ENCODE measurements at places on chromosomes 13 and 19.

DNA sequence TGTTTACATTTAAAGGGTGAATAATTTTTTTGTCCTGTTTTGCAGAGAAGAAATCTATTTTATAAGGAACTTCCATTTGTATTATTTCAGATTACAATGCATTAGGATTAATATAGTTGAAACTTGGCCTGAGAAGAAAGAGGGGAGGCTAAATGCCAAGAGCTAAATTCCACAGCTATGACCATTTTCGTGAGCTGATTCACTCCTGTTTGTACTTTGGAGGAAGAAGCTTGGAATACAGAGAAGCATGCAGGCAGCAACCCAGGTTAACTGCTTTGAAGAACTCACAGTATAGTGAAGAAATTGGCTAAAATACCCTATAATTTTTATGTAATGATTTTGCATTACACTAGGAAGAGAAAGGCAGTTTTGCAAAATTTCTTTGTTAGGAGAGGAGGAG is 309.4 kb upstream of the KLF12 start:
- no peak for DNase-seq

- DNase-seq = no peak
Measured at GRCh38 chr13:110449219-110450015, 112.1 kb downstream of the RAB20 start.

DNA sequence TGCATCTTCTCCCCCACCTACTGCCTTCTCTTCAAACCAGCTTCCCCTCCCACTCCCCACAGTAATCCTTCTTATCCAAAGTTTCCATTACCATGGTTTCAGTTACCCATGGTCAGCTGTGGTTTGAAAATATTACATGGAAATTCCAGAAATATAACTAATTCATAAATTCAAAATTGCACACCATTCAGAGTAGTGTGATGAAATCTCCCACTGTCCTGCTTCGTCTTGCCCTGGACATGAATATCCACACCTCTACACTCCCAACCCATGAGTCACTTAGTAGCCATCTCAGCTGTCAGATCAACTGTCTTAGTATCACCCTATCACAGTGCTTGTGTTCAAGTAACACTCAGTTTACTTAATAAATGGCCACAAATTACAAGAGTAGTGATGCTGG is 3.8 kb upstream of the KCTD12 start:
- DNase-seq = no peak

DNA sequence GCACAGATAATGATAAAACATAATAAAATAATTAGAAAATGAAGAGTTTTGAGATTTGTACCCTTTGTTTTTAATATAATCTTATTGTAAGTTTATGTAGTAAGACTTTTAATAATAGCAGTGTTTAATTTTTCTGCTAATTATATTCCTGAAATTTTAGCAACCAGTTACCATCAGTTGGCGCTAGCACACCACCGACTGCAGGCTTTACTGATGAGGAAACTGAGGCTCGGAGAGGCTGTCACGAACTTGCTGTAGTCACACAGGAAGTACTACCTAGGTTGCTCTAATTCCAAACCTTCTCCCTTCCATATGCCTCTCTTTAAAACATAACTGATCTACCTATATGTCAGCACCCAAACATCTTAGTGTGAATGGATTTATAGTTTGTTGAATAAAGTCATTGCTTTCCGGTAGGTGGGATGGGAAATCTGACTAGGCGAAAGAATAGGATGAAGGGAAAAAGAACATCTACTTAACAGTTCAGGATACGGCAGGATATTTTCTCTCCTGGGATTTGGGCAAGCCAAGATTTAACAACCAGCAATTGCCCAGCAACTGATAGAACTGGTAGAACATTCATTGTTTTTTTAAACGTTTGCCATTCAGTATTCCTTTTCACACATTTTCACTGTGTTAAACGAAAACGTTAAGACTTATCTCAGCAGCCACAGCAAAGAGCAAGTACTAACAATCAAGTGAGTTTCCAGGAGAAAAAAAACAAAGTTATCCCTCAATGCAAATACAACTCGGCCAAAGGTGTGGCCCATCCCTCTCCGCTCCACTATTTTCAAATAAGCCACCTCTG is 822 bp upstream of the RFXAP start:
- peak; percentile 8 for DNase-seq

DNA sequence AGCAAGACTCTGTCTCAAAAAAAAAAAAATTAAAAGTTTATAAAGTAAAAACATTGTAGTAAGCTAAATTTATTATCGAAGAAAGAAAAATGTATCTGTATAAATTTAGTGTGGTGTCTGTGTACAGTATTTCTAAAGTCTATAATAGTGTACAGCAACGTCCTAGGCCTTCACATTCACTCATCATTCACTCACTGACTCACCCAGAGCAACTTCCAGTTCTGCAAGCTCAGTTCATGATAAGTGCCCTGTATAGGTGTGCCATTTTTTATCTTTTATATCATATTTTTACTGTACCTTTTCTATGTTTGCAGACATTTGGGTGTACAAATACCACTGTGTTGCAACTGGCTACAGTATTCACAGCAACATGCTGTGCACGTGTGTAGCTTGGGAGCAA is 118.1 kb downstream of the TNFRSF19 start:
- no peak for DNase-seq

DNA sequence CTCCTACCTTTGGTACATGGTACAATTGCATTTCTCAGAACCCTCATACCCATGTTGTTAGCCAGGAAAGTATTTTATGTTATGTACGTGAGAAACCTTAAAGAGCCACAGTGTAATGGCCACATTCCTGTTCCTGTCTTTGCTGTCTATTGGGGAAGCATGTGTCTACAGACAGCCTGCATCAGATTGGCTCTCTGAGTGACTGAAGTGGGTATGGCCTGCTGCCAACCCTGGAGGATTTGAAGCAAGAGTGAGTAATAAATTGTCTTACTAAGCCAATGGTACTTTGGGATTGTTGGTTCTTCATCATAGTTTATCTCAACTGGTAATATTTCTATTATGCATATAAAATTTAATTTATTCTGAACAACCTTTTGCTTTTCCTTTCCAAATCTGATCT is 574.1 kb downstream of the LMO7 start:
- no peak for DNase-seq

DNA sequence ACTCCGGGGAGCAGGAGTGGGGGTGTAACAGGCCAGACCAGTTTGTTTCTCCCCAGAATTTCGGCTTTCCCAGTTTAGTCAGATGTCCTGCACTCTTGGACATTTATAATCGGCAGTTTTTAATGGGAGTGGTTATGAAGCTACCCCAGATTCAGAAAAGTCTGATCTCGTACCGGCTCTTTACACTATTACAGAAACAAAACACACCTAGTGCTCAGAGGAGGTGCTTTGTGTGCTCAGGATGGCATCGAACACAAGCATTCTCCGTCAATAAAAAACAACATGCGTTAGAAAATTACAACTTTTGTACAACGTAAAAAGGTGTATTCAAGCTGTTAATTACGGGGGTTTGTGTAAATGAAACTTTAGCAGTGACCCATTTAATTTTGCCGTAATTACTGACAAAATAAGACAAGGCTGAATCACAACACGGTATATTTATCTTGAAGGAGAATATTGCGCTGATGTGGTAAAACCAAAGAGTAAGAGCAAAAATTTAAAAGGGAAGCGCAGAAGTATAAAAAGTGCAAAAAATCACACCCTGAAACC is 6.6 kb upstream of the SOX1 start:
- no peak for DNase-seq

- no peak for DNase-seq
Measured at GRCh38 chr13:75787249-75787928, 151.3 kb downstream of the LMO7 start.

DNA sequence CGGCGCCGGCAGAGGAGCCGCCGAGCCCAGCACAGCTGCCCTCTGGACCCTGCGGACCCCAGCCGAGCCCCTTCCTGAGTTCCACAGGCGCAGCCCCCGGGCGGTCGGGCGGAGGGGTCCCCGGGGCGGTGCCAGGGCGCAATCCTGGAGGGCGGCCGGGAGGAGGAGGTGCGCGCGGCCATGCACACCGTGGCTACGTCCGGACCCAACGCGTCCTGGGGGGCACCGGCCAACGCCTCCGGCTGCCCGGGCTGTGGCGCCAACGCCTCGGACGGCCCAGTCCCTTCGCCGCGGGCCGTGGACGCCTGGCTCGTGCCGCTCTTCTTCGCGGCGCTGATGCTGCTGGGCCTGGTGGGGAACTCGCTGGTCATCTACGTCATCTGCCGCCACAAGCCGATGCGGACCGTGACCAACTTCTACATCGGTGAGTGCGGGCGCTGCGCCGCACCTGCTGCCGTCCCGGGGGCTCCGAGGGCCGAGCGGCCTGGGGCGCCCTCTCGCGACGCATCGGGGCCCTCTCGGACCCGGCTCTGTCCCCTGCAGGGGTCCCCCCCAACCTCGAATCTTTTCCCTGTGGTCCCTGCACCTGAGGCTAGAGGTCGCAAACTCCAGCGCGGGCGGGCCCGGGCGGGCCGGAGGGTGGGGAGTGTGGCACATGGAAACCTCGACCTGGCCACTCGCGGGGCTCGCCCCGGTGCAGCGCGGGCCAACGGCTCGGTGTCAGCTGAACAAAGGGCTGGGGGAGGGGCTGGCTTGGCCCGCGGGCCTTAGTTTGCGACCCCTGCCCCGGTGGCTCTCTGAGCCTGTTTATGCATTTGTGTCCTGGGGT is at the start of gene KISS1R:
Gene KISS1R, plus strand, starts transcription at position 11 of the 829 bp plus-strand sequence. Its CDS starts 170 bp downstream, at position 181.
- peak; percentile 94 for DNase-seq

DNA sequence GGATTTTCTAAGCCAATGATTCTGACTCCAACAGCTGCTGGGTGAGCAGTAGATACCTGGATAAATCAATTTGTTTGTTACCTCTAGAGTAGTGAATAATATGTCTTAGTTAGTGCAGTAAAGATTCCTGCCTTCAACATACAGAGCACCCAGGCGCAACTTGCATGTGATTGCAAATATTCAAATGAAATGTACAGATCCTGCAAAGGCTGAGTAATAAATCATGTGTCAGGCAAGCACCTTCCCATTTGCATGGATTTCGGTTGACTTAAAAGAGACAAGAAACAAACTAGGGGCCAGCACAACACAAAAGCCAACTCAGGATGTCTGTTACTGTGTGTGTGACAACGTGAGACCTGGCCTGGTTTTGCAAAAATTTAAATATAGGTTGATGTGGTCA is 79.7 kb downstream of the TNFSF11 start:
- no peak for DNase-seq

DNA sequence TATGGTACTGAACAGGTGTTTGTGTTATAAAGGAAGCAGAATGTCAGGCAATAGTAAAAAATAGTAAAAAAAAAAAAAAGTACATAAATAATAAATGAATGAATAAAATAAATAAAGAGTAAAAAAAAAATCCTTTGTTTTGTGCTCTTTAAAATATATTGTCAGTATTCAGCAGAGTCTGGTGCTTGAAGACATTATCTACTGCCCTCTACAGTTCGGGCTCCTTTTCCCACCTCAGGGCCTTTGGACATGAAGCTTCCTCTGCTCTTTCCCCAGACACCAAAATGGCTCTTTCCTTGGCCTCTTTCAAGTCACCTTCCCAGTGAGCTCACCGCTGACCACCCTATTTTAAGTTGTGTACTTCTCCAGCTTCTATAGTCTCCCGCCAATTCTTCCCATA is 137.5 kb downstream of the TNFRSF19 start:
- no peak for DNase-seq
